ENCODE measurements at places on chromosomes 13 and 19. TPM values are rescaled to one million over a fixed set of nuclear protein-coding genes. Genes with fewer than 3 reads are reported as not detected.

LPAR2 gene
- 70.7 TPM for total RNA-seq

- H3K4me1 ChIP-seq, result peaks cover 7% of the 10 kb centered on the region
- H3K27me3 ChIP-seq, result no peaks in the 10 kb centered on the region
- H3K27ac ChIP-seq, result no peak overlapping the region
- H3K36me3 ChIP-seq, result peaks cover 9% of the 10 kb centered on the region
- H3K4me3 ChIP-seq, result no peak overlapping the region
- peak; percentile 69 for DNase-seq
Observed at GRCh38 chr19:3544742-3545668, 6.0 kb downstream of the TEKTIP1 start.

DNA sequence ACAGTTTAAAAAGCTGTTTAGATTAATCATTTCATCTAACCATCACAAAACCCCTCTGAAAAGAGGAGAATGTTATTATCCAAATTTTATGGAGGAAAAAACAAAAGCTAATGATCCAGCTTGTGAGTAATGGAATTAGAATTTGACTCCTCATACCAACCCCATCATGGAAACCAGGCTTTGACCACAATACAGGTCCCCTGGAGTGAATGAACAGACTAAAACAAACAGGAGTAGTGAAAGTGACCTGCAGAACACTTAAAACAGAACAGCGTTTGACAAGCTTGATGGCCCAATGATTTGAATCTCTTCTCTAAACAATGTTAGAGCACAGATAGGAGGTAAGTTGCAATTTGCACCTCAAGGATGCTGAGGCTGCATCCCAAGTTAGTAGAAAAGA, 230.0 kb downstream of the DCT start:
- no peak overlapping the region for H3K4me3 ChIP-seq
- H3K27ac ChIP-seq, result no peak overlapping the region
- H3K27me3 ChIP-seq, result no peaks in the 10 kb centered on the region
- H3K4me1 ChIP-seq, result no peaks in the 10 kb centered on the region

GRCh38 chr19:17929056-17929455, 3.8 kb upstream of the CCDC124 start:
- H3K27ac ChIP-seq, result no peak overlapping the region
- H3K36me3 ChIP-seq, result no peaks in the 10 kb centered on the region
- DNase-seq, result no peak
- H3K27me3 ChIP-seq, result no peaks in the 10 kb centered on the region

Measured in CD4-positive, alpha-beta memory T cell (primary cell).